ENCODE measurements at places on chromosomes 7 and 10.
A peak's percentile ranks its signal among the peaks of the same experiment; 100 is the strongest.

DNA sequence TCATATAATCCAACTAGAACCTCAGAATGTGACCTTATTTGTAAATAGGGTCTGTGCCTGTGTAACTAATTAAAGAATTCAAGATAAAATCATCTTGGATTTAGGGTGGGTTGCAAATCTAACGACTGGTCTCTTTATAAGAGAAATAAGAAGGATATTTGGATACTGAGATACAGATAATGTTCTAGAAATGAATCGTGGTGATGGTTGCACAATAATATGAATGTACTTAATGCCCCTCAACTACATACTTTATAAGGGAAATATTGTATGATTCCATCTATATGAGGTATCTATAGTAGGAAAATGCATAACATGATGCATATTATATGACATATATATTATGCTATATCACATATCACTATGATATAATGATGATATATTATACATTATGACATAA is 265.7 kb downstream of the SEMA3D start:
- no peak for DNase-seq

DNA sequence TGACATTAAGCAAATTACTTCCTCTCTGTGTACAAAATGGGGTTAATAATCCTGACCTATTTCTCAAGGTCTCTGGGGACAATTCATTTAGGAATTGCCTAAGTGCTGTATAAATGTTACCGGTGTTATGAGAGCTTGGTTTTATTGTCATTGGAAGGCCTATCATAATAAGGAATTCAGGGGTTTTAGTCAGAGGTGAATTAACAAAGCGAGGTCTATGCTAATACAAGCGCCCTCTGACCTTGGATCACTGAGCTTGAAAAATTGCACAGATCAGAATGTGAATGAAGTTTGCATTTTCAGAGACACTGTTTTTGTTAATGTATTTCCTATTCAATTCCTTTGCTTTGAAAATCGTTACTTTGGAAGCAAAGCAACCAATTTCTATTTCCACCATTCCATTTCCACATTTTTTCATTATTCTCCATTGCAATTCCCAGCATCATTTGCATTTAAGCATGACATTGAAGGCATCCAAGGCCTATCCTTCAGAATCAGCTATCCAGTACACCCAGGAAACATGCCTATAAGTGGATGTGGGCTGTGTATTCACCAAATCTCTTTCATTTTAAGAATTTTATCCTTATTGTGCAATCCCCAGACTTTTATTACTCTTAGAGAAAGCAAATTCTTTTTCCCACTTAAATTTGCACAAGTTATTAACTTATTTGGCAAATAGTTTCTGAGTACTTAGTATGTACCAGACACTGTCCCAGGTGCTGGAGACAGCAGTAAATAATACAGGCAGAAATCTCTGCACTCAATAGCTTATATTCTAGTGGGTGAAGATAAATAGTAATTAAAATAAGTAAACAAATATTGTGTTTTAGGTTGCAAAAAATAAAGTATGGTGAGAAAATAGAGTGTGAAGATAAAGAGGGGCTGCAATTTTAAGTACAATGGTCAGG is 133.1 kb downstream of the NRCAM start:
- no peak for DNase-seq

- DNase-seq = no peak
Observed at GRCh38 chr10:46306516-46307184, 19.9 kb downstream of the ANTXRL start.

DNA sequence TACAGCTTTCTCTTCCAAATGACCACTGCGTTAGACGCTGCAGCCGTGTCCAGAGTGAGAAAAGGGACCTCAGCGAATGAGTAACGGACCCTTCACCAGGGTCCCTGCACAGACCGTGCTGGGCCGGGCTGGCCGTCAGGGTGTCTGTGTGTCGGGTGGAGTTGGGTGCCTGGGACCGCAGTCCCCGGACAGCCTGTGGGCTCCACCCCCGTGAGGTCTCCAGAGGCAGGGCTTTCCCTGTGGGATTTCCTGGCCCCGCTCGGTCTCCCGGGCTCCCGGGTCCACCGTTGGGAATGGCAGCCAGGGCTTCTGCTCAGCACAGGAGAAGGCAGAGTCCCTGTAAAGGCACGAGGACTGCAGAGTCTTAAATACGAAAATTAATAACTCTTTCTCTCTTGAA is 509.7 kb downstream of the TCERG1L start:
- DNase-seq = no peak

GRCh38 chr7:66687186-66687585 is 53.3 kb upstream of the RABGEF1 start:
- no peak for DNase-seq

DNA sequence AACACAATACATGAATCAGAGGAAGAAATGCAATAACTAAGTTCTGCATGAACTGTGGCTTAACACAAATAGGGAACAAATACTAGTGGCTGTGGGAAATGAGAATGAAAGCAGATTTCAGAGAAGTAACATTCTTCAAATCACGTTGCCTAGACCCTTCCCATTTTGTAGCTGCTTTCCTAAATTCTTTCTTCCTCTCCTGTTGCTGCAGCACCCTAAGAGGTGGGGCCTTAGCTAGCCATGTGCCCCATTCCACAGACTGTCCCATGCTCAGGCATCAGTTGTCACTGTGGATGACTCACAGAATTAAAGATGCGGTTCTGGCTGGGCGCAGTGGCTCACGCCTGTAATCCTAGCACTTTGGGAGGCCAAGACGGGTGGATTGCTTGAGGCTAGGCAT is 704.7 kb upstream of the C7orf33 start:
- DNase-seq = no peak

DNA sequence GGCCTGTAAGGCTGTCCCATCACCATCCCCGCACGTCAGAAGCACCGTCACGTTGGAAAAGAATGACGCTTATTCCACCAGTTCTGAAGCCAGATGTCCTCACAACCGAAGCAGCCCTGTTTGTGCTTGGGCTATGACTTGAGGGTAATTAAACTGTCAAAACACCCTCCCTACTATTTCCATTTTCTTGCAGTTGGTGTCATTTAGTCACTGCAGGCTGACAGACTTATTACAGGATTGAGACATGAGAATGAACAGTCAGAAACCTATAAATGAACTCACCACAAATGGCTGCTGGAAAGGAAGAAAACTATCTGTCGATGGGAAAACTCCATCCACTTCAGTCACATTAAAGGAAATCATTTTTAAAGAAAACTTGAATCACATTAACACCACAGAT is 85.3 kb downstream of the VOPP1 start:
- DNase-seq = no peak

DNA sequence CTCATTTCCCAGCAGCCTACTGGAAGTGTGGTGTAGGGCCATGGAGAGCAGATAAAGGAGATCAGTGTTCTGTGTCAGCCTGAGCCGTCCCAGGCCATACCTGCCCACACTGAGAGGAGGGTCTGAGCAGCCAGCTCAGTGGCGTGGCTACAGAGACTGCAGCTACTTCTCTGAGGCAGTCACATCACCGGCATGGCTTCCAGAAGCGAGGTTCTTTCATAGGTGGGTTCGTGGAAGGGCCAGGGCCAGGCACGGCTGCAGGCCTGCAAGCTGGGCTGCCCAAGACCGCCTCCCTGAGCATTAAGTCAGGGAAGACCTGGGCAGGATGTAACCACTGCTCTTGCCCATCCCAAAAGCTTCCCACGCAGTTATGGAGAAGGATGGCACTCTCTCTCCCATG is 34.9 kb downstream of the LDB3 start:
- no peak for DNase-seq

GRCh38 chr10:1186683-1186990 is 130.5 kb downstream of the WDR37 start:
- DNase-seq = no peak

DNA sequence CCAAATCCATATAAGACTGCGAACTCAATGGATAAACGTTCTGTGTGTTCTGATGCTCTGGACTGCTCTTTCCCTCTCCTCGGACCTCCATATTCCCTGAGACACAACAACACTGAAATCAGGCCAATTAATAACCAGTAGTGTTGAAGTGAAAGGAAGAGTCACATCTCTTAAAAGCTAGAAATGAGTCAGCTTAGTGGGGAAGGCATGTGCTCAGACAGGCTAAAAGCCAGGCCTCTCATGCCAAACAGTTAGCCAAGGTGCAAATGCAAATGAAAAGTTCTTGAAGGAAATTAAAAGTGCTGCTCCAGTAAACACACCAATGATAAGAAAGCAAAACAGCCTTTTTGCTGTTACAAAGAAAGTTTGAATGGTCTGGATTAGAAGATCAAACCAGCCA is 29.3 kb downstream of the TNS3 start:
- DNase-seq = no peak

DNA sequence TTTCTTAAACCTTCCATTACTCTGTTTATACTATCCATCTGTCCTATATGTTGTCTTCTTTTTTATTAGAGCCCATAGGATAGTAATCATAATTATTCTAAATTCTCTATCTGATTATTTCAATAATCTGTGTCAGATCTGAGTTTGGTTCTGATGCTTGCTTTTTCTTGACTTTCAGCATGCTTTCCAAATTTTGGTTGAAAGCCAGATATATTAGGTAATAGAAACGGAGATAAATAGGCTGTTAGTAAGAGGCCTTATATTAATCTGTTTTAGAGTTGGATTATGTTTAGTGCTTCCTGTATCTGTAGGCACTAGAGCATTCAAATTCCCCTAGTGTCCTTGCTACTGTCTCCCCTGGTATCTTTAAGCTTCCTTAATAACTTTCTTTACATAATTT is 939.9 kb upstream of the GHITM start:
- no peak for DNase-seq

DNA sequence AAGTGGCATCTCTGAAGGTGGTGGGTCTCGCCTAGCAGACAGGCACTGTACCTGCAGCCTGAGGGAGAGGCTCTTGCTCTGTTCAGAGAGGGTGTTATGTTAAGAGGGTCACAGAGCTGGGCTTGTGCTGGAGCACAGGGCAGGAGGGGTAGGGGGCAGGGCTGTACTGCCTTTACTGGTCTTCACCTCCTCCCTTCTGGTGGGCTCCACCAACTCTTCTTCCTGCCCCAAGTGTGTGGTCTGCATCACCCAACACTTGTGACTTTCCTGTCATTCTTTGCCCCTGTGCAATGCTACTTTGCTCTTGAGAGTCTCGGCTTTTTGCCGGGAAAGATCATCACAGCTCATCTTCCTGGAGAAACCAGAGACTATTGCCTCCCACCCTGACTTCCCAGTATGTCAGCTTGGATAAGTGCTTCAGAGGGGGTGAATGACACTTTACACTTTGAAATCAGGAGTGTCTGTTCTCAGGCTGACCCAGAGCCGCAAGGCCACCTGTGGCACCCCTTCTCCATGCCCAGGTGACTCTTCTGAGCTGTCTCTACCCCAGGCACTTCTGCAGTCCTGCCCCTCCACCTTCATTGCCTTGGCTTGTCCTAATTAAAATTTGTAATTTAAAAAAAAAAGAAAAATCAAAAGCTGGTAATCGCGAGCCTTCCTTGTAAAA is 38.4 kb upstream of the IKZF1 start:
- no peak for DNase-seq

DNA sequence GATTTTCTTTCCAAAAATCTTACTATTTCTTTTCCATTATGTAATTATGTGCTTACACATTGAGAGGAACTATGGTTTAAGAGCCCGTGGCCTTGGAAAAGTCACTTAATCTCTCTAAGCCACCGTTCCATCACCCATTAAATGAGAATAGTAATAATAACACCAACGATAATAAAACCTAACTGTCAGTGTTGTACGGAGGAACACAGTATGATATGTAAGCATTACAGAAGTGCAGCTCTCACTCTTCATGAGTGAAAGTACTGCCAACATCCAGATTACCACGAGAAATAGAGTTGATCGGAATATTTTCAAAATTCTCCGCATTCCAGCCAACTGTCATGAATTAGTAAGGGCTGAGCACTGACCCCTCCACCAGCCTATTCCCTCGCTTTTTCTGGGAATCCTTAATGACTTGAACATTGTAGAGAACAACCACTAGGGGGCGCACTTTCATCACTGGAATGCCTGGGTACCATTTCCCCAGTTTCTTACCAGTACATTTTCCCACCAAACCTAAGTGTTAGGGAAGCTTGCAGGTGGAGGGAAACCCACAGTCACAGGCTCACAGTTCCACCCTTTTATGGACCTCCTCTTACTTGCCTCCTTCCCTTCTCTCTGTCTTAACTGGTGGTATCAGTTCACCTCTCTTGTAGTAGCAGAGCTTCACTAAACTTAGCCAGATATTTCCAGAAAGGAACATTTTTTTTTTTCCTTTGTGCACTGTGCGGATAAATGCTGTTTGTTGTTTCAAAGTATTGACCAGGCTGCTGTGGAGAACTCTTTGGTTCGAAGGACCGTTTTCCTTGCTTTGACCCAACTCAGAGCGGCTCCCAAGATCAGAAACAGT is 27.8 kb downstream of the NKX2-3 start:
- DNase-seq = peak; percentile 34

DNA sequence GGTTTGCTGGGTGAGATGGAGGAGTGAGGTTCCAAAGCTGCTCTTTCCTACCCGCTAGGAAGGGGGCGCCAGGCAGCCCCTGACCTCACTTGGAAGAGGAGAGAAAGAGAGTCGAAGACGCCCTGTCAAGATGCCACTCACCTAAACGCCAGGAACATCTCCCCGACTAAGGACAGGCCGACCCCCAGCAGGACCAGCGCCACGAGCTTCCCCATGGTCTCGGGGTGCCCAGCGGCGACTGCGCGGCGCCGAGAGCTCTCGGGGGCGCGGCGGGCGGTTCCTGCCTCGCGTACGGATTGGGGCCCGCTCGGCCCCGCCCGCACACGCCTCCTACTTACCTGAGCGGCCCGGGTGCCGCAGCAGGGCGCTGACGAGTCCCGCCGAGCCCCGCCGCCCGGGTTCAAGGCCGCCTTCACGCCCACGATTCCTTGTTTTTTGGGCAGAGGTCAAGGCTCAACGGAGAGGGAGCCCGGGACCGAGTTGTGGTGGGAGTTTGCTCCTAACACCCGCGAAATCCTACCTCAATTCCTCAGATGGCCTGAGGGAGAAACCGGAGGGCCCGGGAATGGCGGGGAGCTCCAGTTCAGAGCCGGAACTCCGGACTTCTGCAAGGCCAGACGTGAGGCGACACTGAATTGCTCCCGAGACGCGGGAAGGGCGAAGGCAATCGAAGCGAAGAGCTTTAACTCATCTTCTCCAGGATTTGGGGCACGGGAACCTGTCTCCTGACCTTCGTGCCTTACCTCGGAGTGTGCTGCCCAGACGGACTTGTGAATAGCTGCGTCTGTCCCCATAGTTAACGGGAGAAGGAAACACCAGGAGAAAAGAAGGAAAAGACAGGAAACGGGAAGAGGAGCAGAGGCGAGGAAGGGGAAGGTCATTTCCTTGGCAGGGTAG is at the start of gene PON3:
TSS of gene PON3 (minus strand) at position 240 of the 897 bp plus-strand sequence. CDS start at position 215, 25 bp downstream.
- DNase-seq = no peak

DNA sequence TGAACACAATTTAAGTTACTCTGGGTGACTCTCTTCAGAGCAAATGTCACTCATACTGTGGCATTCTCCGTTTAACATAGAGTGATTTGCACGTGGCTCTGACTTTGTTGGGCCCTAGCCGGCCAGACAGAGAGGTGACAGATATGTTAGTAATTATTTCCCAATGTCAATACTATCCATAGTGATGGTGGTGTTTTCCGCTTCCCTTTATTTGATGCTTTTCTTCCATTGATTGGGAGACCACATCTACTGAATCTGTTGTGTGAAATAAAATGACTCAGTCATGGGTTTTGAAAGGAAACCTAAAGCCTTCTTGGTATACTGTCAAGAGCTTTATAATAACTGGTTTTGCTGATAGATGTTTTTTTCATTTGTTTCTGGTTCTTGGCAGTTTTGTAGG is 7.4 kb downstream of the AVL9 start:
- no peak for DNase-seq

Data from NCI-H1092 (cell line).